NCI-H460 (cell line): ENCODE measurements at places on chromosomes 2 and 18. TPM values are rescaled to one million over a fixed set of nuclear protein-coding genes. Genes with fewer than 3 reads are reported as not detected.

DNA sequence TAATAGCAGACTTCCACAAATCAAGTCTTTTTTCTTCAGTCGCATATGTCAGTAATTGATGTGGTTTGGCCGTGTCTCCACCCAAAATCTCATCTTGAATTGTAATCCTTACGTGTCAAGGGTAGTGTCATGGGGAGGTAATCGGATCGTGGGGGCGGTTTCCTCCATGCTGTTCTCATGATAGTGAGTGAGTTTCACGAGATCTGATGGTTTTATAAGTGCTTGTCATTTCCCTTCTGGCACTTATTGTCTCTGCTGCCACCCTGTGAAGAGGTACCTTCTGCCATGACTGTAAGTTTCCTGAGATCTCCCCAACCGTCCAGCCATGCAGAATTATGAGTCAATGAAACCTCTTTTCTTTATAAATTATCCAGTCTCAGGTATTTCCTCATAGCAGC lies 478.8 kb downstream of the PTPRM start:
- no peak for DNase-seq

- DNase-seq, result no peak
Measured at GRCh38 chr18:32440518-32440917, 30.2 kb downstream of the GAREM1 start.

GRCh38 chr2:6644261-6644660 lies 221.4 kb downstream of the CMPK2 start:
- DNase-seq, result no peak

DNA sequence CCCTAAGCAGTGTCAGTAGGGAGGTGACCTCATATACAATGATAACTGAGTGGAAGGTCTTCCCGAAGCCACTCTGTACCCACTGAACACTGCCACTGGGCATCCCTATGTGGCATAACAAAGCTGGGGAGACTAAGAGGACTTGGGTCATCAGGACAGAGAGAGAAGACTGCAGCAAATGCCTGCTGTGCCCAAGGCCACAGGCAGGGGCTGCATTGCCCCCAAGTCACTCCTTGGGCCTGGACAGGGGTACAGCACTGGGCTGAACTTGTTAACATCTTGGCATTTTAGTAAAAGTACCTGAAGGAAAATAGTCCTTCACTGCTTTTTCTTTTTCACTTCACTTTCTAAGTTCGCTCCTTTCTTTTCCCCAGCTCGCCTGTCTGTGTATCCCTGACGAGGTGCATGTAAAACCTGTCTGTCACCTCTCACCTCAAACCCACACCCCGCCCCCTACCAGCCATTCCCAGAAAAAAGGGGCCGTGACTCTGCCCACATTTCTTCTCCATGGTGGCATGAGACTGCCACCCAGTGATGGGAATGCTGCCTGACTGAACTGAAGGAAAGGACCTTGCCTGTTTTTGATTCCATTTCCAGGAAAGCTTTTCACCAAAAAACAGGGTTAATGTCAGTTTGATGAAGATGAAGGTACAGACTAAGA lies 62.9 kb downstream of the MTHFD2 start:
- peak; percentile 43 for DNase-seq

- no peak for DNase-seq
Measured at GRCh38 chr2:188089901-188090300, 201.8 kb upstream of the GULP1 start.

GRCh38 chr2:150028322-150028721 lies 440.7 kb upstream of the MMADHC start:
- DNase-seq, result no peak

SPDYA gene
- 0.23 and 0.30 TPM in 2 replicates for total RNA-seq

MLPH gene
- total RNA-seq, result 81.6 and 107 TPM in 2 replicates

MAPK4 gene
- 1.8 and 2.5 TPM in 2 replicates for total RNA-seq

SCYGR4 gene
- total RNA-seq, result 0.10 and 0.14 TPM in 2 replicates

MYOM1 gene
- total RNA-seq, result 0.10 and 0.32 TPM in 2 replicates

RTP5 gene
- not detected in 2 replicates for total RNA-seq
